ENCODE measurements at places on chromosomes 12 and 14.

DNA sequence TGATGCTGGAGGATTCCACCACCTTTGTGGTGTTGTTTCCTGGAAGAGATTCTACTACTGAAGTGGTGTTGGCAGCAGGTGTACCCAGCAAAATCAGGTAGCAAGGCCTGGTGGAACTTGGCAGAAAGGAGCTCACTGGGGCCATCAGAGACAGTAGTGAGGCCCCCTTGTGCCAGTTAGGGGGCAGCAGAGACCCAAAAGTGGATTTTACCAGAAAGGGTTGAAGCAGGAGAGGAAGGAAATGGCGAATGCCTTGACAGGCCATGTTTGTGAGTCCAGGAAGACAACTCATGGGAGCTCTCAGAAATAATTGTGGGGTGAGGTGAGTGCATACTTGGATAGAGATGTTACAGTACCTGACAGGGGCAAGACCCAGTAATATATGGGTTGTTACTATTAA is 137.7 kb upstream of the FGD4 start:
- no peak for DNase-seq

DNA sequence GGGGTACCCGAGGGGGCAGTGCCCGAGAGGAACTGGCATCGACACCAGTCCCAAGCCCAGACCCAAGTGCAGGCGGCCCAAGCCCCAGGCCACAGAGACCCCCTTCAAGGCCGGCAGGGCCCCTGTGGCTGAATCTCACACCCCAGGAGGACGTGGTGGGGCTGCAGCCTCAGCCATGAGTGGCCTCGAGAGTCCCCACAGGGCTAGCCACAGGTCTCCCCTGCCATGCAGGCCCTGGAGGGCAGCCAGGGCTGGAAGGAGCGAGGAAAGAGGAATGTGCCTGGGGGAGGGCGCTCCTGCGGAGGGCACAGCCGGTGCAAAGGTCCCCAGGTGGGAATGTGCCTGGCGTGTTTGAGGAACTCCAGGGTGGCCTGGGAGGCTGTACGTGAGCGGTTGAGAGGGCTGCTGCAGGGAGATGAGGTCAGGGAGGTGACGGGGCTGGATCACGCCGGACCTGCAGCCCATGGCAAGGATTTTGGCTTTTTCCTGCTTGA is 86.1 kb downstream of the NCOR2 start:
- DNase-seq = no peak

GRCh38 chr14:103132381-103133209 is 9.3 kb downstream of the TNFAIP2 start:
- no peak for DNase-seq

GRCh38 chr12:23929906-23930305 is 19.6 kb downstream of the SOX5 start:
- DNase-seq = no peak

- peak; percentile 44 for DNase-seq
Observed at GRCh38 chr14:70789361-70789760, 20.0 kb downstream of the MAP3K9 start.

- peak; percentile 79 for DNase-seq
Observed at GRCh38 chr14:77031759-77032490, 3.4 kb upstream of the IRF2BPL start.

DNA sequence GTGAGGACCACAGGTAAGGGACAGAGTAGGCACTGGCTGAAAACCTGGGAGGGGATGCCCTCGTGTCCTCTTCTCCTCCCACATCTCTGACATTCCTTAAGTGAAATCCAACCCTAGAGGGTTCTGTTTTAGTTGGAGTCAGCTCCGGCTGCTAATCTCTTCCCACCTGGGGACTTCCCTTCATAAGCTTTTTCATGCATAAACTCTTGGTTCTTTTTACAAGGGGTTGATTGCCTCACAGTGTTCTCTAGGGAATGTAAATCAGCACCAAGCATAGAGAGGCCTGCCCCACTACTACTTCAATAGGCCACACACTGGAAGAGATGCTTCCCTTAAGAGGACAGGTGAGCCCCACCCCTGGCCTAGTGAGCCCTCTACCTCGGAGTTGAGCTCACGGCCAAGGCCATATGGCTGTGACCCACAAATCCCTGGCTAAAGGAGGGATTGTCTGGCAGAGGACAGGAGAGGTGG is 3.2 kb upstream of the SYNDIG1L start:
- no peak for DNase-seq

DNA sequence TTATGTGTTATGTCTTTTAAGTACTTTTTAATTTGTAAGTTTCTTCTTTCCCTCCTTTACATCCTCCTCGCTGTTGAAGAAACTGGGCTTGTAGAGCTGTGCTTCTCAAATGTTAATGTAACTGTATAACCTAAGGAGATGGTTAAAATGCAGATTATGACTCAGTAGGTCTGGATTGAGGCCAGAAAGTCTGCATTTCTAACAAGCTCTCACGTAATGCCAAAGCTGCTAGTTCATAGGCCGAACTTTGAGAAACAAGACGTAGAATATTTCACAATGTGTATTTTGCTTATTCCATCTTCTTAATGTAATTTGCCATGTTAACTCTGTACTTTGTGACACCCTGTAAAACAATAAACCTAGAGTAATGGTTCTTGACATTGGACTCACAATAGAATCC is 193.3 kb upstream of the SYT1 start:
- peak; percentile 86 for DNase-seq

DNA sequence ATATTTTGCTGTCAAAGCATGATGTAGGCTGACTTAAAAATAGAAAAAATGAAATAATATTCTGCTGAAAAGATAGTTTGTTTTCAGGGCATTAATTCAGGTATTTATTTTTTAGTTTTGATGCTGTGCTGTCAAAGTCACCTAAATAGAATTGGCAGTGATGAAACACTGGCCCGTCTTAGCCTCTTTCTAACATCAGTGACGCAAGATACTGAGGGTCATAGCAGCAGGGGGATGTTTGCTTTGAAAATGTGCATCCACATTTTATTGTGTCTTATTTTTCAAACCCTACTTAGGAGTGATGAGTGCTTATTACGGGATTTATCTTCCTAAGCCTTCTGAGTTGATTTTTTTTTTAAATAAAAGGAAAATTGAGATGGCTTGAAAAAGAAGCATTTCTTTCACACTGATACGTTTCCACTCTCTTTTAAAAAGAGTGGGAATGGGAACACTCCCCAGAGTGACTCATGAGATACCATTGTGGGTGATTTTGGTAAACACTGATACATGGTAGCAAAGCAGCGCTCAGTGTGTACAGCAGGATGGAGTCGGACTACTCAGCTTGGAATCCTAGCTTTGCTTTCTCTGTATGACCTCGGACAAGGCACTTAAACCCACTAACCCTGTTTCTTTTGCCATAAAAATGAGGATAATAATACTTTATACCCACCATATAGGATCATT is 290.8 kb downstream of the ERC1 start:
- DNase-seq = peak; percentile 65

GRCh38 chr14:71155743-71156142 is 248.5 kb downstream of the PCNX1 start:
- no peak for DNase-seq

GRCh38 chr12:1800401-1801302 is 19.7 kb upstream of the LRTM2 start:
- DNase-seq = peak; percentile 30

DNA sequence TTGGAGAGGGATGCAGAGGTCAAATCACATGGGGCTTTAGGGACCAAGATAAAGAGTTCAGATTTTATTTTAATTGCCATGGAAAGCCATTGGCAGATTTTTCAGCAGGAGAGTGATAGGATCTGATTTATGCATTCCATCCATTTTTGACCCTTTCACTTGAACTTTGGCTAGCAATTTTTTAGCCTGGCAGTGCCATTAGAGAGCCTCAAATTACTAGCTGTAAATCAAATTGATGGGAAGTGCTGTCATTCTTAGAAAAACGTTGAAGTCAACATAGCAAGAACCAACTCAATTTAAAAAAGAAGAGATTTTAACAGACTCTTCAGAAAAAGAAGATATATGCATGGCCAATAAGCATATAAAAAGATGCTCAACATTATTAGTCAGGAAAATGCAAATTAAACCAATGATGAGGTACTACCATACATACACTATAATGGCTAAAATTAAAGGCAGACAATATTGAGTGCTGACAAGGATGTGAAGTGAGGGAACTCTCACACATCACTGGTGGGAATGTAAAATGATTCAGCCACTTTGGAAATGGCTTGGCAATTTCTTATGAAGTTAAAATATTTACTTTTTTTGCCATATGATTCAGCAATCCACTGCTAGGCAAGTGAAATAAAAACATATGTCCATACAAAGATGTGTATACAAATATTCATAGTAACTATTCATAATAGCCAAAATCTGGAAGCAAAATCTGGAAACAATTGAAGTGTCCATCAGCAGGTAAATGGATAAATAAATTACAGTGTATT is 89.7 kb downstream of the PTCSC3 start:
- DNase-seq = no peak

- DNase-seq = no peak
Observed at GRCh38 chr14:72610831-72611200, 283.1 kb downstream of the DPF3 start.

GRCh38 chr12:47801170-47801903 is 18.4 kb downstream of the HDAC7 start:
- peak; percentile 44 for DNase-seq

DNA sequence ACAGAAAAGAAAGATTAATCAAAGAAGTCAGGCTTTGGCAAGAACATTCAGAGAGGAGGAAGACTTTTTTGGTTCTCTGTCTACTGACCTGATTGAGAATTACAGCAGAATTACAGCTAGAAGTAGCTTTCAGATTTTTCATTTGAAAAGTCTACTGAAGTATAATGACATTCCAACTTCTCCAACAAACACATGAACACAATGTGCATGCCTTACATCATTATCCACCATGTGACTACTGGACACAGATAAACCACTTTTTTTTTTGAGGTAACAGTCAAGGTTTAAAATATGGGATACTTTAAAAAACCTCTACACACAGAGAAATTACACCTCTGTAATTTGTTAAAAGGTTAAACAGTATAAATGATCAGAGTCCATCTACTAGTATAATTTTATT is 12.3 kb downstream of the BTBD7 start:
- no peak for DNase-seq

DNA sequence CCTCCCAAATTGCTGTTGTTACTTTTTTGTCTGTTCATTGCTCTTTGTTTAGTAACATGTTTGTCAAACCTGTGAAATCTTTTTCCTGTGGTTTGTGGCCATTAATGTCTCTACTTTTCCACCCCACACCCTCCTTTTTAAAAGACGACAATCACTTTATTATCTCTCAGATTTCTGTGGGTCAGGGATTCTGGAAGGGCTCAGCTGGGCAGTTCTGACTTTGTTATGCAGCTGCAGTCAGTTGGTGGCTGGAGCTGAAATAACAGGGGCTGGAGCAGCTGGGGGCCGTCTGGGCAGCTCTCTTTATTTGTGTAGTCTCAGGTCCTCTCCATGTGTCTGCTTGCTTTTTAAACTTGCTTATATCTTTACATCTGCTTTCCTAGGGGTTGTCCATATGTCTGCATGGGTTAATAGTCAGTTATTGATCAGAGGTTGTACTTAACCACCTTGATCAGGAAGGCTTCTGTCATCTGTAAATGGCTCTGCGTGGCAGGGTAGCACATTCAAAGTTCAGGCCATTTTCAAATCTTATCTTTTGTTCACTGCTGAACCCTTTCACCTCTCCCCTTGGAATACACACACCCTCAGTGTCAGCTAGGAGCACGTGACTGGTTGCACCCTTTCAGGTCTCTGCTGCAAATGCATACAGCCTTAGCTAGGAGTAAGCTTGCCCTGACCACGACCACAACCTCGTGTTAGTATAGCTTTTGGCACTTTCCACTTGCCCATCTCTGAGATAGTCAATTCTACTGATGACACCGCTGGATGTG is 27.9 kb downstream of the BORCS5 start:
- no peak for DNase-seq

- DNase-seq = no peak
Observed at GRCh38 chr12:107353312-107353711, 260.0 kb upstream of the CRY1 start.

GRCh38 chr12:52238916-52239646 is 6.0 kb downstream of the KRT7 start:
- DNase-seq = no peak

- DNase-seq = no peak
Observed at GRCh38 chr14:98035396-98035795, 1236.6 kb downstream of the BCL11B start.

DNA sequence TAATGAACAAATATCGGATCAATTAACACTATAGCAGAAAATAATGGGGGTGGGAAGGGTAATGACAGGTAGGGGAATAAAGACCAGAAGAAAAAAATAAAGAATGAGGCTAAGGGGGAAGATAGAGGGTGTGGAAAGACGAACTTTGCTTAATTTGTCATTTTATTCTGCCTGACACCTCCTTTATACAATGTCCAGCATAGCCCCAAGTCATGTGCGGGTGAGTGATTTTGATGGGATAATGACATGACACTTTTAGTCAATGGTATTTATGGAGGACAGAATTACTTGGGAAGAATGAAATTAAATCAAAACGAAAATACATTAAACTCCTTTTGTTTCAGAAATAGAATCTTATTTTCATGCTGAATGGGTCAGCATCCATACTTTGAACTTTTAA is 20.5 kb upstream of the IFNG-AS1 start:
- DNase-seq = no peak

DNA sequence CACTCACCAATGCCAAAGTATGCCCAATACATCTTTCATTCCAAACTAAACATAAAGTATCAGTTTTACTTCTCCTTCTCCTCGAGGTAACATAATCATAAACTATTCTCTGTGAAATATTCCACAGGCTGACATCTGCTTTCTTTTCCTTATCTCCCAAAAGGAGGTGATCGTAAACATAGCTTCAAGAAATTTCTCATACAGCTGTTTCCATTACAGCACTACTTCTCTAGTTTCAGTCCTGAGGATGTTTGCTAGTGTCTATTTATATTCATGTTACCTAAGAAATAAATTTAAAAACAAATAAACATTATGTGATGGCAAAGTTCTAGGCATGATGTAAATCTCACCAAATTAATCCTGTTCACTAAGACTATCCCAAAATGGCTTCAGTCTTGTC is 90.1 kb upstream of the CPSF6 start:
- no peak for DNase-seq

GRCh38 chr14:94143239-94143638 is 13.8 kb upstream of the IFI27L2 start:
- no peak for DNase-seq

GRCh38 chr14:64391113-64391725 is 3.1 kb downstream of the MTHFD1 start:
- DNase-seq = no peak

GRCh38 chr12:50069539-50069938 is 12.1 kb downstream of the ASIC1 start:
- no peak for DNase-seq

GRCh38 chr14:56854325-56854724 is 44.0 kb upstream of the OTX2 start:
- DNase-seq = no peak

GRCh38 chr14:90140298-90140955 is 78.6 kb downstream of the KCNK13 start:
- no peak for DNase-seq
